ENCODE measurements at places on chromosomes 5 and 9.

- DNase-seq: no peak
Observed at GRCh38 chr9:26357803-26358344, 534.7 kb downstream of the CAAP1 start.

GRCh38 chr5:162699361-162699760 lies 631.8 kb downstream of the GABRG2 start:
- no peak for DNase-seq

GRCh38 chr9:94654165-94654894 lies 15.0 kb upstream of the FBP1 start:
- no peak for DNase-seq

- no peak for DNase-seq
Observed at GRCh38 chr9:116939614-116940013, 252.5 kb downstream of the TRIM32 start.

GRCh38 chr5:122494109-122494508 lies 182.1 kb downstream of the SNCAIP start:
- no peak for DNase-seq

DNA sequence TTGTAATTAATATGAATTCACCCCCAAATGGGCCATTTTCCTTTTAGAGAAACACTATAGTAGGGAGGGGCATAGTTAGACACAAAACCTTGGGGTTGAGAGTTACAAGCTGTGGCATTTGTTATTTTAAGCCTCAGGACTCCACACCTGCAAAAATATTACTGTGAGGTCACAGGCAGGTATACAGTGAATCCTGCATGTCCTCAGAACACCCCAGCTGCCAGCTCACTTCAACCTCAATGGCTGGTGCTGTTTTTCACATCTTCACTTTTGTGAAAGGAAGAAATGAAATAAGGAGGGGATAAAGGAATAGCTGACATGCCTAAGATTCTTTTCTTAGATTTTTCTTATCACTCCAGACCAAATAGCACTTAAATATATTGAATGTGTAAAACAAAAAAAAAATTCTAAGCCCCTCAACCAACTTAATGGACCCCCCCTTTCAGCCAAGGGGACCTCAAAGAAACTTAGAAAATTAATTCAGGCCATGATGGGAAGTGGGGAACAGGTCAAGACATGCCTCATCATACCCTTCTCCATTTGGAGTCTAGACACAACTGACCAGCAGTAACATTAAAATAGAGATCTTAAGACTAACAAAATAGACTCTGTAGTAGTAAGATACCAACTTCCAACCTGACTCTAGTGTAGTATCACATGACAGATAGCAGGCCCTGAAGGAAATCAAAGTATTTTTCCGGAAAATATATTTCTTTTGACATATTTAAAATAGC lies 9.2 kb downstream of the C9orf85 start:
- DNase-seq: no peak

GRCh38 chr5:41870627-41871048 lies 413 bp upstream of the OXCT1 start:
- no peak for DNase-seq
